ENCODE measurements at places on chromosomes 5 and 9.

DNA sequence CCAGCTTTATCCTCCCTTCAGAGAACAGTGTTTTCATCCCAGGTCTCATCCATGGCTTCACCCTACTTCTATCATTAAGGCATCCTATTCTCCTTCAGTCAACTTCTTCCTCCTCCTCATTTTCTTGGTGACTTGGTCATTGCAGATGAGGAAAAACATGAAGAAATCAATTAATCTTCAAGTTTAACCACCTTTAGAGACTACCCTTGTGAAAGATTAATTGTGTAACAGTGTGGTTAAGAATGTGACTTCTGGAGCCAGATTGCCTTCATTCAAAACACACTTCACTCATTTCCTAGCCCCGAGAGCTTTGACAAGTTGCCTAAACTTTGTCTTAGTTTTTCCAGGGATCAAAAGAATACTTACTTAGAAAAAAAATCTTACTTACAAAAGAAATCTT lies 110.0 kb downstream of the STK32A start:
- DNase-seq, result no peak

DNA sequence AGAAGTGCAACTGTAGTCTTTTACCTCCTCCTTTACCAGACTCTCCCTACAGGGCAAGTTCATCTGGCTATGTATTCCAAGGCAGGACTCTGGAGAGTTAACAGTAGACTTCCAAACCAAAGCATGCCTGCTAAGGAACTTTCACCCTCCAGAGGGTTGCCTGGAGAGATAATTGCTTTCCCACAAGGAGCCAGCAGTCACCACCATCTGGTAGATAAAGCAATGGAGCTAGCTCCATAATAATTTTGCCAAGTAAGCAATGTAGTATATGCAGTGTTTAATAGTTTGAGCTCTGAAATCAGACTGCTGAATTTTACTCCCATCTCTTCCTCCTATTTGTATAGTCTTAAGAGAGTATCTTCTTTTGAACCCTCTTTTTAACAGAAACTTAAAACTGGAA lies 566.8 kb upstream of the PTGER4 start:
- no peak for DNase-seq

DNA sequence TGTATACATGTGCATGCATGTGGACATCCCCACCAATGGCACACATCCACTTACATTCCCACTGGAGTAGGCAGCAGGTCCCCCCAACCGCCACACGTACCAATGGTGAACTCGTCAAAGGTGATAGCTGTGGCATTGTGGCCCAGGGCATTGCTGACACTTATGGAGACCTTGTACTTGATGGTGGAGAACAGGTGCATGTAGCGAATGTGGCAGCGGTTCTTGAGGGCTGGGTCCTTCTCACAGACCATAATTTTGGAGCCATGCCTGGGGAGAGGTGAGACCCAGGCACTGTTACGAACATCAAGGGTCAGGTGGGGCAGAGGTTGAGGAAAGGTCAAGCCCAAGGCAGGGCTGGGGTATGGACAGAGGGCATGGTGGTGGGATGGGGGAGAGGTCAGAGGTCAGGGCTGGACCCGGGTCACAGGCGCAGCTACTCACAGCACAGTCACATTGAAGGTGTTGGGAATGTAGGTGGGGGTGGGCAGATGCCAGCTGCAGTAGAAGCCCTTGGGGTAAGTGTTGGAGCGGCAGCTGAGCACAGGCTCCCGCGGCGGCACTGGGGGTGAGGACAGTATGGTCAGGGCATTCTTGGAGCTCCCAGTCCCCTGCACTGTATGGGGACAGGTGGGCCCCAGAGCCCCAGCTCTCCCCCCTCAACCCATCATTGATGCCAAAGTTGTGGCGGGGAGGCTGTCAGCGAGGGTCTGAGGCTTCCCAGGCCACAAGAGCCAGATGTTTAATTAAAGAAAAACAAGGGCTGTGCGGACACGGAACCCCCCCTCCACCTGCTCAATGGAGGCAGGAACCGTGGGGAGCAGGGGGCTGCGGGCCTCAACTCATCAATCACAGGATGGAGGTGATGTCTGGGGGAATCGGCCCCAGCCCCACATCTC lies 31.9 kb downstream of the CNTFR start:
- no peak for DNase-seq

DNA sequence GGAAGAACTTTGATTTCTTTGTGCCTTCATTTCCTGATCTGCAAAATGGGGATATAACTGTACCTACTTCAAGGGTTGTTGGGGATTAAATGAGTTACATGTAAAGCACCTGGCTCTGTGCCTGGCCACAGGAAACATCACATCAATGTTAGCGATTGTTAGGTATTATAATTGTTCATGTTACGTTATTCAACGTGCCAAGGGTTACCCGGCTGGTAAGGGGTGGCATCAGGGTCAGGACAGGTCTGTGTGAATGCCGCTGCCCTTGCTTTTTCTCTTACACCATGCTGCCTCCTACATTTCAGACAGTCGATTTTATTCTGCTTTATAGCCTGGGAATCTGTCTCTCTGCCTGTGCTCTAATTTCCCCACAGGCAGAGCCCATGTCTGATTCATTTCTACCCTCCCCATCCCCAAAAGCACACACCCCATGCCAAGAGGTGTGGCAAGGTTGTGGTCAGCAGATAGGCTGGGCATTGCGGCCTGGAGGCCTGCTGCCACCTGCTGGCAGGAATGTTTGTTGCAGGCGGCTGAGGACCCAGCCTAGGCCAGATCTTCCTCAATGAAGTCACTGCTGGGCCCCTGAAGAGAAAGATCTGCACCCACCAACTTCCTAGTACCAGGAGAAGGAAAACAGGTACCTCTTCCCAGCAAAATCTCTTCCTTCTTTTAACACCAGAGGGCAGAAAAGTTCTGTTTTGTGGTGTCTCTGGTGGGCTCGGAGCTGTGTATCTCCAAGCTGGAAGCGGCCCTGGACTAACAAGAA lies 5.3 kb downstream of the ANKS6 start:
- DNase-seq, result peak; percentile 94

DNA sequence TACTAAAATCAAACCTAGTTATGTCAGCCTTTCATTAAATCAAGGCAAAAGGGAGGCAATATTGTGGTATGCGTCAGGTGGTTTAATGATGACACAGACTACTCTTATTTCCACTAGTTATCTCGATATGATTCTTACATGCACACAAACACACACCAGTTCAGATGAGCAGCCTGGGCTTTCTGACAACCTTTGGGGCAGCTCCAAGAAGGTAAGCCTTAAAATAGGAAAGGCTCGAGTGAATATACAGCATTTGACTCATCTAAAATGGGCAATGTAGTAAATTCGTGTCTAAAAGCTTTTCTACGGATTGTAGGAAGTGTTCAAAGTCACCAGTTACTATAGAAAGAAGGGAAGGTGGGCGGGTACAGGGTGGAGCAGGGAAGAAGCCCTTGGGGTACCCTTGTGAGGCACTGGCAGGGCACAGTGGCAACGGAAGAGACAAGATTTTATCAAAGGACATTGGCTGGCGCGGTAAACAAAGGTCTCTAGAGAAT lies 1.9 kb downstream of the ANKH start:
- DNase-seq, result no peak

DNA sequence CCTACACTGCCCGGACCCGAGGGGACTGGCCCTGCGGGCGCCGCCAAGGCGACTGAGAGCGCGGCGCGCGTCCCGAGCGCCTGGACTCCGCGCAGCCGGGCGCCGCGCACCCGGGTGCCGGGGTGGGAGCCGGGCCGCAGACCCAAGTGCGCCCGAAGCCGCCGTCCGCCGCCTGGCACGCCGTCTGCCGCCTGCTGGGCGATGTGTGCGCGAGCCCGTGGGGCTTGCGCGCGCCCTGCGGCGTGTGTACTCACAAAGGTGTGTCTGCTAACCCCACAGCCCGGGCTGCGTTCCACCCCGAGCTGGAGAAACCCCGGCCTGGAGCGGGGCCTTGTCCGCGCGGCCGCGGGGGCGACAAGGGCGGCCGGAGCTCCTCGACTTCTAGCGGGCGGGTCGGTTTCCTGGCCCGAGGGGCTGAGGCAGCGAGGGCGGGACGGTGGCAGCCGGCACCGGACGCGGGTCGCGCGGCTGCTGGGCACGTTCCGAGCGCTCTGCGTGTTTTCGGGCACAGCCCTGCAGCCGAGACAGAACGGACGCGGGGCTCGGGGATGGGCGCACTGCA lies 1.1 kb upstream of the ZSWIM6 start:
- DNase-seq, result peak; percentile 73

DNA sequence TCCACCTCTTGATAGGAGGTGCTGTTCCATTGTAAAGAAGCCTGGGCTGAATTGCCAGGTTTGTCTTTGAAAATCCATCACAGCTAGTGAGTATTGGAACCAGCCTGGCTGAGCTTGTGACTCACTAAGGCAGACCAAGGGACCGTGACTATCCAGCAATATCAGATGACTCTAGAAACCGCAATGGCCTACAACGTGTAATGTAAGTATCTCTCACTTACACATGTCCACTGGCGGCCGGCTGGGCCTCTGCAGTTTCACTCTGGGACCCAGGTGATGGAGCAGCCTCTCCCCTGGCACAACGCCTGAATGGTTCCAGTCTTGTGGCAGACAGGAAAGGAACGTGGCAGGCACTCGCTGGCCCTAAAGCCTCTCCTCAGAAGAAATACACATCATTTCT lies 3.1 kb upstream of the HRH2 start:
- no peak for DNase-seq

GRCh38 chr5:84304599-84304998 lies 80.1 kb downstream of the EDIL3 start:
- DNase-seq, result no peak

All from fibroblast of skin of right quadriceps (primary cell).